ENCODE measurements at places on chromosomes 3 and 15.

GRCh38 chr3:192229866-192230265 lies 497.5 kb downstream of the FGF12 start:
- DNase-seq, result no peak

GRCh38 chr15:96326328-96327154 lies 4.0 kb upstream of the NR2F2 start:
- DNase-seq, result peak; percentile 91

DNA sequence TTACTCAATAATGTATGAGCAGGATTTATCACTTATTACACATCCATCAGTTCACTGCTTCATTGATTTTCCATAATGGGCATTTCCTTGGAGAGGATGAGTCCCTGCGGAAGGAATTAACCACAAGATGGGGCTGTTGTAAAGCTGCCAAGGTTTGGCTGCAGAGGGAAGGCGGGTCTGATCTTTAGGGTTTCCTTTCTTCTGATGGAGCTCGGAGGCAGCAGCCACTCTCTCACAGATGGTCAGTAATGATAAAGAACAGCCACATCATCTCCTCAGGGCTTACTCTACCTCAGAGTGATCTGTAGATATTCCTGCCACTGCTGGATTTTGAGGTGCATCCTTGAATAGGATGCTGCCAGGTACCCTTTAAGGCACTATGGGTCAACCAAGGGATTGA lies 115.2 kb downstream of the USP13 start:
- peak; percentile 83 for DNase-seq

GRCh38 chr3:149967086-149967685 lies 3.5 kb downstream of the PFN2 start:
- DNase-seq, result peak; percentile 38

DNA sequence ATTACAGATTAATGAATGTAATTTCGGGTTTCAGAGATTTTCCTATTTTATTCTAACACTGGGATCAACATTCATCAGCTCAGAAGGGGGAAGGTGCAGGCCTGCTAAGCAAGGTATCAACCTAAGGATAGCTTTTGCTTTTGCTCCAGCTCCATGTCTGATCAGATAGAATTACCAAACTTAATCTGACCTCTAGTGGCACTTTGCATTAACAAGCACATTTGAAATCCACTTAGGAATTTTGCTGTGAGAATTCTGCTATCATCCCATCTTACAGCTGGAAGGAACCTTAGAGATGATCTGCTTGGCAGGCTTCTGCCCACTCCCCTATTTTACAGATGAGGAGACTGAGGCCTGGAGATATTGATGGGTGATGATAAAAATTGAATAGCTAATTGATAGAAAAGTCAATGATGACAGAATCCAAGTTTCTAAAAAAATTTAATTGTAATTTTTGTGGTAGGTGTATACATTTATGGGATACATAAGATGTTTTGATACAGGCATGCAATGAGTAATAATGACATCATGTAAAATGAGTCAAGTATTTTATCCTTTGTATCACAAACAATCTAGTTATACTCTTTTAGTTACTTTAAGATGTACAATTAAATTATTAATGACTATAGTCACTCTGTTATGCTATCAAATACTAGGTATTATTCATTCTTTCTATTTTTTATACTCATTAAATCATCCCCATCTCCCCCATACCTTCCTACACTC lies 209.2 kb upstream of the ZPLD1 start:
- DNase-seq, result no peak
